CD8-positive, alpha-beta T cell (primary cell): ENCODE measurements at places on chromosomes 7 and 10.

GRCh38 chr7:82697897-82698296 lies 254.3 kb upstream of the CACNA2D1 start:
- DNase-seq: no peak

DNA sequence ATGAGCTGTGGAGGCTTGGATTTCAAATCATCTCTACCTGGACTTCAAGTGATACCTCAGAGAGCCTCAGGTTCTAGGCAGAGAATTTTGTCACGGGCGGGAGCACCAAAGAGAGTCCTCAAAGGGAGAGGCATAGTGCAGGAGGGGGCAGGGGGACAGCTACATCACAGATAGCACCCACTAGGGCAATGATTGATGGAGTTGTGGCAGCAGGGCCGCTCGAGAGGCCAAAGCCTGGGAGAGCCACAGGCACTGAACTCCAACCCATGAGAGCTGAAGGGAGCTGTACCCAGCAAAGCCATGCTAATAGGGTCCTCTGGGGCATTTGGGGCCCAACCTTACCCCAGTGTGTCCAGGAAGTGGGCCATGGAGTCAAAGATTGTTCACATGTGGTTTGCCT lies 232.0 kb upstream of the PCDH15 start:
- DNase-seq: no peak

DNA sequence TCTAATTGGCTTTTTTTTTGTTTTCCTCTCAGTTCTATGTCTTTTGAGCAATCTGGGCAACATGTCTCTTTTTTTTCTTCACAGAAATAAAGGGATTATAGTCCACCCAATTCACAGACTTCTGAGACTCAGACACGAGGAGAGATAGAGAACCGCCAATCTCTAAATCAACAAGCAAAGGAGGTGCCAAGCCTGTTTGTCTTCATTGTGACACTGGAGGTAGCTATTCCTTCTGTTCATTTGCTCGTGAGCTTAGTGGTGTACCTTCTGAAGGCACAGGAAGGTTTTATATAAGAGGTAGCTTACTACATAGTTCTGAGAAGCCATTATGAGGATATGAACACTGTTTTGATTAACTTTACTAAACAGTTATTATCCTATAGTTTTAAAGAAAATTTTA lies 6.1 kb downstream of the EPHB6 start:
- no peak for DNase-seq

DNA sequence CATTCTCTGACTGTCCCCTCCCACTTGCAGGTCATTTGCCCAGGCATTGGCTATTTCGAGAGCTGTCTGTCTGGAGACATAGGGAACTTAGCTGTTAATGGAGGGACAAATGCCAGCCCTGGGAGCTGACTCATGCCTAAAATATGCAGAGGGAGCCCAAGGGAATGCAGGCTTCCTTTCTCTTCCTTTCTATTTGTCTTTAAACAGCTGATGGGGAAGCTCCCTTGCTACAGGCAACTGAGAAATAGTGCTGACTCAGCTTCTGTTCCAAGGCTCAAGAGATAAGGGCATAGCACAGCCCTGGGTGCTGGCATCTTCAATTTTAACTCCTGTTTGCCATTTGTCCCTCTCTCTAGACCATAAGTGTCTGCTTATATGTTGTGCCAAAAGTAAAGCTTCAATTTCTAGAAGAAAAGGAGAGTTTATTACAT lies 82.7 kb upstream of the C1GALT1 start:
- no peak for DNase-seq

GRCh38 chr10:117342641-117343040 lies 32.6 kb downstream of the PDZD8 start:
- DNase-seq: no peak

DNA sequence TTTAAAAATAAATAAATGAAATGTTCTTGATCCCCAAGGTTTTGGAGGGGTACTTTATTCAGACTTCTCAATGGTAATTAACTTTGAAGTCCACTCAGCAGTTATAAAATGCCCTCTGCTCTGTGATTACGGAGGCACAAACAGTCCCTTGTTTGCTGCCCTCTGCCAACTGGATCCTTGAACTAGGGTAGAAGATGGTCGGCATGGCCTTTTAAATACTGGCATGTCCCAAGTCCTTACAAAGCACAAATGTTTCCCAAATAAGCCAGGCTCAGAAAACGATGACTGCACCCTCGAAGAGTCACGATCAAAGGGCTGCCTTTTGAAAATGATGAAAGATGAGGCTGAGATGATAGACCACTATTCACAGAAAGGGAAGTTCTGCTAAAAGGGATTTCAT lies 47.0 kb downstream of the GFRA1 start:
- no peak for DNase-seq

GRCh38 chr10:78224602-78225001 lies 190.9 kb downstream of the RPS24 start:
- DNase-seq: no peak

- DNase-seq: no peak
Measured at GRCh38 chr7:79723833-79724618, 270.6 kb upstream of the MAGI2 start.

- DNase-seq: no peak
Measured at GRCh38 chr7:23791721-23792120, 81.7 kb downstream of the STK31 start.

DNA sequence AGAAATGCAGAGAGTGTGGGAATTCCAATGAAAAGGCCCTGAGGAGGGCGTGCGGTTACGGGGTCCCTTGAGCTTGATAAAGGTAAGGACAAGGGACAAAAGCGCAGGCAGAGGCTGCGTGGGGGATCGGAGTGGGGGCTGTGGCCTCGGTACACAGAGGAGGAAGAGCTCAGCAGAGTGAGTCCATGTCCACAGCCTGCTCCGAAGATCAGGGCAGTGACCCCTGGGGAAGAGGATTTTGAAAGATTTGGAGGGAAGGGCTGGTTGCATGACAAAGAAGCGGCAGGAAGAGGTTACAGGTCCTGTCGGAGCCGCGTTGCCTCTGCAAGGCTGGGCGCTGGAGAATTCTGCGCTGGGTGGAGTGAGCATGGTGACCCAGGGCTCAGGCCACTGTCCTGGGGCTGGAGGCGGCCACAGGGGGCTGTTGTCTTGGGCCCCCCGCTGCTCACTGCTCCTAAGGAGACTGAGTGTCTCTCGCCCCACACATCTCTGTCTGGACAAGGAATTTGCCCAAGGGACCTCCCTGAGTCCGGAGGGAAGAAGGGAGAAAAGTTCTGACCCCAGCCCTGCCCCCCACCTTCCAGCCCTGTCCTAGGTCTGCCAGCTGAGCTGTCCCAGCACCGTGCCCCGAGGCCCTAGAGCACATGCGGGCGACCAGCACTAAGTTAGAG lies 69.8 kb upstream of the INSIG1 start:
- no peak for DNase-seq

DNA sequence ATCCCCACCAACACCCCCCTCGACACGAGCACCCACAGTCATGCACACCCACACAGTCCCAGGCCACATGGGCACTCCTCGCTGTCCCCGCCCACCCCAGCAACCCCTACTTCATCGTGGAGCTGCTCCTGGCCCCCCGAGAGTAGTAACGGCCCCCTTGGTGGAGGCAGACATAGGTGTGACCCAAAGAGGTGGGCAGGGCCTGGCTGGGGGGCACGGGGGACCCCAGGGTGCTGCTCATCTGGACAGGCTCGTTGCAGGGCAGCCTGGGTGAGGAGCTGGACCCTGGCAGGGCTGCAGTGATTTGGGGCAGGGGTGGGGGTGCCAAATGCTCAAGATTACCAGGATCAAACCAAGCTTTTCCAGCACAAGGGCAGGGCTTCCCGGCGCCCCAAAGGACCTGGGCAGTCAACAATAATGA lies 42.4 kb upstream of the ZMIZ1 start:
- no peak for DNase-seq

DNA sequence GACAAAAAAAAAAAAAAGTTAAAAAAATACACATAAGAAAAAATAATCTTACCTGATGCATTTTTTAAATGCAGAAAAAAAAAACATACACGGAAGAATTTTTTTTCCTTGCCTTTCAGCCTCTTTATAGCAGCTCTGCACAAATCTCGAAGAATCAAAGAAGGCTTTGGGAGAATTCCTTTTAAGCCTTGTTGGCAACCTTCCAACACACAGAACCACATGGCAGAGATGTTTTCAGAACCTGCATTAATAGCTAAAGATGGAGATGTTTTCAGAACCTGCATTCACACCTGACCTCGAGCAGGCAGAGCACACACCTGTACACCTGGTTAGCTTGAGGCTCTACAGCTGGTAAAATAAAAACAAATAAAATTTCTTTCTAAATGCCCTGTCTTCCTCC lies 65.6 kb downstream of the DOCK4 start:
- DNase-seq: no peak

- DNase-seq: no peak
Measured at GRCh38 chr10:69232252-69232651, 12.1 kb downstream of the HKDC1 start.

DNA sequence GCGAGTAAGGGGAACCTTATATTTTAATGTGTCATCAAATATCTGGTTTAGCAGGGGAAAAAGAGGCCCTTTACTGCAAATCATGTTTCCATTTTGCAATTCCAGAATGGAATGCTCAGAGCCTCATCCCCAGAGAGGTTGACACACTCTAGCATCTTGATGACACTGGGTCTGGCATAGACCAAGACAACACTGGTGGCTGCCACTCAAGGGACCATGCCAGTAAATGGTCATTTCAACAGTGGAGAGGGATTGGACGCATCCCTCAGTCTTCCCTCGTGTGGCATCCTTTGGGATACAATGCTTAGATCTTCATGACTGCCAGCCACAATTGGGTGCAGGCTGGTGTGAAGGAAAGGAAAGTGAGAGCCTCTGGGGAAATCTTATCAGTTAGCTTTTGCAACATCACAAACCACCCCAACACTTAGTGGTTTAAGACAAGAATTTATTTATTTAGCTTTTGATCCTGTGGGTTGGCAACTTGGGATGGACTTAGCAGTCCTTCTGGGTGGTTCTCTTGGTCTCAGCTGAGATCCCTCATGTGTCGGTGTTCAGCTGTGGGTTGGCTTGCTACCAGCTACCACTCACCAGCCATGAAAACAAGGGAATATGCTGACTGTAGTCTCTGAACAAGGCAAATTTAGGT lies 21.6 kb downstream of the TACC2 start:
- no peak for DNase-seq

- no peak for DNase-seq
Measured at GRCh38 chr10:88186335-88186734, 322.9 kb downstream of the PTEN start.

DNA sequence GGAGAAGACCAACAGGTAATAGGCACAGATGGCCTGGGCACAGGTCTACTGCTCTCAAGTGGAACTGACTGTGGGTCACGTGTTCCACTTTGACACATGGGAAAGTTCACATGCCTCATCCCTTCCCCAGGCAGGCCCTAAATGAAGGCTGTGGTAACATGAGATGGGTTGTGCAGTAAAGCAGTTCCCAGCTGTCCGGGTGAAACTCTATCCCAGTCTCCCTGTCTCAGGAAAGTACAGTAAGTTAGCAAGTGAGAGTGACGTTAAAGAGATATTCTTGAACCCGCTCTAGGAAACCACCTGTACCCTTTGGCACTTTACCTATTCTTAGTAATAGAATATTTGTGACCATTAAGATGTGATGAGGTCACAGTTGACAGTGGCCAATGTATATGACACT lies 343.7 kb upstream of the AOAH start:
- no peak for DNase-seq

GRCh38 chr10:72509206-72509799 lies 116.6 kb downstream of the MICU1 start:
- DNase-seq: no peak

DNA sequence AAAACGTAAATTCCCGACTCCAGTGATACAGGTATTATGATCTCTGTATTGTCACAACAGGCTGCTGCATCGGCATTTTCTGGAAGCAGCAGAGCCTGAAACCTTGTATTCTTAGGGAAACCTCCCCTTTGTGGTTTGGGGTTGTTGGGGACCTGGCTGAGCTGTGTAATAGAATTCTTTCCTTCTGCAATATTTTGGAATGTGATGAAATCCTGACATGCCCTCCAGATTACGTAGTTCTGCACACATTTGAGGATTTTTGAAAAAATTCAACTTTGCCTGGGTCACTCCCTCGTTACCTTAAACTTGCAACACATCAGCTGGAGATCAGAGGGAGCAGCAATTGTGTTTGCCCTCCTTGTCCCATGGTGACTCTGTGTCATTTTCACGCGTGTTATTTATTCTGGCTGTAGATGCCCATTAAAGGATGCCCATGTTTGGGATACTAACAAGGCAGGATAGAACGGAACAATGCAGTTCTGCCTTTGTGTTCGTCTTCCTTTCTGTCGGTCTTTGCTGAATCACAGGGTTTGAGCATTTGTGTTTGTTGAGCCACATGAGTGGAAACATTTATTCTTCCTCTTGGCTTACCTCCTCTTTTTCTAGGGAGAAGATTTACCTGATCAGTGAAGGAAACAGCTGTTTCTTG lies 181.7 kb downstream of the TCF7L2 start:
- DNase-seq: no peak
